ENCODE measurements at places on chromosomes 2 and 18.

- DNase-seq: no peak
Measured at GRCh38 chr2:160812830-160813505, 319.4 kb upstream of the RBMS1 start.

DNA sequence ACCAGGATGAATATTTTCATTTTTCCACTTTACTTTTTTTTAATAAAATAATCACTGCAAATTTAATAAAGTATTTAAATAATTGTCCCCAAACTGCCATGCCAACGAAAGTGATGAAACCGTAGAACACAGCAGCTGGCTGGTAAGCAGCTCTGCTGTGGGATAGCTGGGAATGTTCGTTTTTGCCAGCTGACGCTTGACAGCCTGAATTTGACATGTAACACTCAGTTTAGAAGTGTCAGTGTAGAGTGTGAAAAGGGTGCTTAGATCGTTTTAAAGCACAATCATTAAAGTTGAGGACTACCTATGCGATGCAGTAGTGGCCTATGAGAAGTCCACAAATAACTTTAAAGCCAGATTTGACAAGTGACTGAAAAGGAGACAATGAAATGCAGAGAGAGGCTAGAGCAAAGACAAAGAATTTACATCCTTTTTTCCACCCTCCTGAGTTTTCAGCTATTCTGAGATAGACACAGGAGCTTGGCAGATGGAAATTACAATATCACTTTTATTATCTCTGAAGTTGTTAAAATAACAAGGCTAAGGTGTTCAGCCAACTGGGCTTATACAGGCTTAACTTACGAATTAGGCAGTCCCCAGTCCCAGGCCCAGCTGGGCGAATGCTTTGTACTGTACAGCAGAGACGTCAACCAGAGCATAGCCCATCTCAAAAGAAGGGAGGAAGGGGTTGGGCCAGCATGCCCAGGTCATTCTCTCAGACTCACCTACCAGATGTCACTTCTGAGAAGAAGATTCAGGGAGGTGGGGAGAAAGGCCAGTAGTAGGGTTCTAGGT lies 31.9 kb upstream of the SLC1A4 start:
- no peak for DNase-seq

DNA sequence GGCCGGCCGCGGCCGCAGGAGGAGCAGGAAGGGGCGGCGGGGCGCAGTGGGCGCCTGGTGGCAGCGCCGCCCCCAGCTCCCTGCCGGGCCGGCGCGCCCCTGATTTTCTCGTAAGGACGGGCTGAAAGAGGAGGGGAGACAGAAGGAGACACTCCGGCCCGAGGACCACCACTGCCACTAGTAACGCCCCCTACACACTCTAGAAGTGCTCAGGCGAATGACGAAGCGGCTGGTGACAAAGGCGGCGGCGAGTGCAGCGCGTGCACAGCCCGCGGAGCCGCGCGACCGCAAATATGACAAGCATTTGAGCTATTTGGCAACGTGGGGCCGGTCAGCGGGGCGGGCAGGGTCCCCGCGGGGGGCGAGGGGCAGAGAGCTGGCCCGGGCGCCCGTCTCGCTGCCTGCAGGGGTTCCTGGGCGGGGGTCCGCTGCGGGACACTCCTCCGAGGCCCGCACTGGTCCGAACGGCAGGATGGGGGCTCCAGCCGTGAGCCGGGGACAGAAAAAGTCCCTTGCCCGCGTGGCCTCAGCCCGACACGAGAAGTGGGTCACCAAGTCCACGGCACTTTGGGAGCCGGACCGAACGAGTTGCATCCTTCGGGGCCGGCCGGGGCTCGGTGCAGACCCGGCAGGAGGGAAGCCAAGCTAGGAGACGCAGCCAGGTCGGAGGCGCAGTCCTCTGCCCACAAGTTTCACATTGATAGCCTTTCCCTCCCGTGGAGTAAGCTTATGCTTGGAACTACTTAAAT lies 524 bp upstream of the SERTAD2 start:
- peak; percentile 78 for DNase-seq

GRCh38 chr2:25606892-25607291 lies 66.5 kb downstream of the DTNB start:
- DNase-seq: no peak

DNA sequence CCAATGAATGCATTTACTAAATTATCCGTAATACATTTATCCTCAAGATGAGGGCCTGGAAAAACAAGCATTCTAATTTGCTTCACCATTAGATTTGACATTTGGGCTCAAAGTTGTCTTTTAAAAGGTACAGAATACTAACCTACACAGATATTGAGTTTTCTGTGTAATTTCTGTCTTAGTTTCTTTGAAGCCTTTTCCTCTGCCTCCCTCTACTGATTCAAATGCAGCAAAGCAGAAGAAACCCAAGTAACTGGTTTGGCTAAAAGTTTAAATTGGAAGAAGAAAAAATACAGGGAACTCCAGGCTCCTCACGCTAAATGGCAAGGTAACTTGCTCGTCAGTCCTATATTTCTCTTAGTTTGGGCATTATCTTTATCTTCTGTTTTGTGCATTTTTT lies 53.3 kb upstream of the SLC5A7 start:
- DNase-seq: no peak

GRCh38 chr2:134917360-134917865 lies 1.2 kb upstream of the CCNT2 start:
- peak; percentile 28 for DNase-seq

DNA sequence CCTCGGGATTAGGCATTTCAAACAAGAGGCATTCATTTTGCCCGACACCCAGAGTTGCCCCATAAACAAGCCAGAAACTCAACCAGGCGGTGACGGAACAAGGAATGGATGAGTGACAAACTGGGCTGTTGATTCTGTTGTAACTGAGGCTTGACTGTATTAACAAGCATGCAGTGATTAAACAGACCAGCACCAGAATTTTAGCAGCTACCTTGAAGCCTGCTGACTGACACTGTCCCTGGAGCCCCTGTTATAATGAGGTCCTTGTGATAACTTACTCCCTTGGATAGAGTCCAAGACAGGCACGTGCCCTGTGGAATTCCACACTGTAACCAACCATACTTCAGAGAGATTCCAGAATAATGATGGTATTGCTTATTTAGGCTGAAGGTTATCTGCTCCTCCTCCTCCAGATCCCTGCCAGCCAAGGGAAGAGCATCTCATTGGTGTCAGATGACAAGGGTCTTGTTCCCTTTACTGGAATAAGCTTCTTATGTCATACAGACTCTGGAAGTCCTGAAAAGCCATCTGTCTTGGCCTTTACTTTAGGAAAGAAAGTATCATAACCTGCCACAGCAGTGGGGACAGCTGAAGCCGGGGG lies 97.1 kb upstream of the RMDN2 start:
- DNase-seq: no peak

- no peak for DNase-seq
Measured at GRCh38 chr2:169349535-169349934, 12.8 kb downstream of the LRP2 start.

- DNase-seq: no peak
Measured at GRCh38 chr2:196399722-196400691, 228.6 kb upstream of the STK17B start.

DNA sequence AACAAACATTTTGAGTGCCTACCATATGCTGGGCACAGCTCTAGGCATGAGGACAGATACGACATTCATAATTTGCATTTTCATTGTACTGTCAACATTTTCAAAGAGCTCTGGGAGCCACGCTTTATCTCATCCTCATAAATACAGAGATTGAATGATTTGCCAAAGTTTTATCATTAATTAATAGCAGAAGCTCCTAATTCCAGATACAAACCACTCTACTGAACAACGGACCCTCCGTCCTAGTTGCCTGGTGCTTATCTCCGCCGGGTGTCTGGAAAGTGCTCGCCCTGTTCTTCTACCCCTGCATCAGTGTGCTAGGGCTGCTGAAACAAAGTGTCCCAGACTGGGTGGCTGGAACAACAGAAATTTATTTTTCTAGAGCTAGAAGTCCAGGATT lies 23.8 kb downstream of the SERTAD2 start:
- no peak for DNase-seq

GRCh38 chr2:219243291-219243761 lies 1.9 kb downstream of the GLB1L start:
- DNase-seq: peak; percentile 56

- DNase-seq: no peak
Measured at GRCh38 chr18:49875783-49876182, 62.5 kb upstream of the ACAA2 start.

GRCh38 chr2:46041434-46041833 lies 255.8 kb upstream of the EPAS1 start:
- no peak for DNase-seq

- DNase-seq: peak; percentile 85
Measured at GRCh38 chr2:231050018-231050901, 6.4 kb upstream of the PSMD1 start.

DNA sequence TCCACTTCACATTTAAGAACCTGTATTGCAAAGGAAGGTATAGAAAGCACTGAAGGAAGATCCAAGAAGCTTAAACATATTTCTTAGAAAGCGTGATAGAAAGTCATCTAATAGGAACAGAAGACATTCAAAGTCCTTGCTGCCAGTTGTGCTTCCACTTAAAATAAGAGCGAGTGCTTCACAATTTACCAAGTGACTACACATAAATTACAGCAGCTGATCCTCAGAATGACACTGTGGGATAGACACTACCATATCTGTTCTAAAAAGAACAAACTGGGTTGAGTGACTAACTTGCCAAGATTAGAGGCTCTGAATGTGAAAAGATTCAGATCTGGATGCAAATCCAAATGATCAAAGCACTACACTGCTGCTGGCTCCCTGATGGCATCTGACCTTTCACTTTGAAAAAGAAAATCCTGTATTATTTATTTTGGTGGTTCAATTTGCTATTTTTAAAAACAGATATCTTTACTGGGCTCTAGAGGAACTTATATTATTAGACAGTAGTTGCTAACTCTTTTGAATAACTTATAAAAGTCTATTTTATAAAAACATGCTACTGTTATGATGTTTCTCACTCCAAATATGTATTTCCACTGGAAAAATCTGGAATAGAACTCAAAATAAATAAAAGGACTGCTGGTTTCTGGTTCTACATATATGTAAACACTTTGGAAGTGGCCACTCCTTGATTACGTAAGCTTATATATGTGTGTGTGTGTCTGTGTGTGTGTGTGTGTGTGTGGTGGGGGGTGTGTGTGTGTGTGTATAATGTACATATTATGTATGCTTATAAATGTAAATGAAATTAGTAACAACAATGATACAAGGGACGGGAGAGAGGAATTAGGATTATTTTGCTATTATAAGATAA lies 57.4 kb downstream of the KIDINS220 start:
- DNase-seq: no peak

DNA sequence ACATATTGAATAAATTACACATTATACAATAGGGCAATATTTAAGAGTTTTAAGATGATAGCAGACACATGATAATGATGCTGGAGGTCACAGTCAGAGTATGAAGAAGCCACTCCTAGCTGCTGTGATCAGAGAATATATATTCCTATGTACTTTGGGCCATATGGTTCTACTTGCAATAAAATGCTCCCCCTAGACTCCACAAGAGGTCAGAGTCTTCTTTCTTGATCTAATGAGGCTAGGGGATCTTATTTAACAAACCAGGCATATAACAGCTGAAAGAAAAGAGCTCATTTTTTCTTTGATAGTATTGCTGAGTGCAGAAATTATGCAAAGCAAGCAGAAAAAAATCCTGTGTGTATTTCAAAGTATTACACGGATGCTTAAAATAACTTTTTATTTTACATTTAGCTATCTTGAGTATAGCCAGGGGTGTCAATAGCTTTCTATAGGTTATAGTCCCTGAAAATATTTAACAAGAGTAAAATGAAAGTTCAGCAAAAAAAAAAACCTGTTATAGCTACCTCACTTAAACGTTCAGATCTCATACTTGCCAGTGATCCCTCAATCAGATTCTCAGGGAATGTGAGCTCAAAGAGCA lies 748.7 kb upstream of the CHAC2 start:
- no peak for DNase-seq

- no peak for DNase-seq
Measured at GRCh38 chr2:199772035-199772976, 78.7 kb downstream of the FTCDNL1 start.

DNA sequence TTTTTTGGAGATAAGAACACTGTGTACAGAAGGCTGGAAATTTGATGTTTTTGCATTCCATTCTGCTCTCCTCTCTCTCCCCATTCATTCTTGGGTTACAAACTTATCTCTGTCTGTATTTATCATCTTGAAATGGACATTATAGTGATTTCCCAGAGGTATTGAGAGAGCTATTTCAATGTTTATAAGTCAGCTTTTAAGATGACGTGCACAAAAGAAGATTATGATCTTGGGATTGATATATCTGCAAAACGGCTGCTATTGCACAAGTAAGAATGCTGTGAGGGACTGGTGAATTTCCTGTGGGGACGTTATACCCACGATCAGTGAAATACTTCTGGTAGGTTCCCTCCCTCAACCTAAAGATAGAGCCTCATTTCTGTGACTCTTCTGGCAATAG lies 61.0 kb upstream of the DTNA start:
- no peak for DNase-seq

DNA sequence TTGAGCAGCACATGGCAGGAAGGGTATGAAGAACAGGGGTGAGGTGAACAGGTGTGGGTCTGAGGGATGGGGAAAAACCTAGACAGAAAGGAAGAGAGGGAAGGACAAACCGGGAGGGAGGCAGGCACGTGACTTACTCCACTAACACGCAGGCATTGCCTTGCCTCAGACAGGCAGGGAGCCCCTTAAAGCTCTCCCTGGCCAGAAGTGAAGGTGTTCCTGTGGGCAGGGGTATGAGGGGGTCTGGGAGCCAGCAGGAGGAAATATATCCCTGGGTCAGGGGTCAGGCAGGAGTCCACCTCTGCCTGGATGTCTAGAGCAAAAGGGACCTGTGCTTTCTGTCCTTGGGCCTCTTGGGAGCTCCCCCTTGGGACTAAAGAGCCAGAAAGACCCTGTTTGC lies 135.3 kb upstream of the EPAS1 start:
- DNase-seq: no peak

GRCh38 chr18:27855486-27855885 lies 321.4 kb downstream of the CDH2 start:
- no peak for DNase-seq

DNA sequence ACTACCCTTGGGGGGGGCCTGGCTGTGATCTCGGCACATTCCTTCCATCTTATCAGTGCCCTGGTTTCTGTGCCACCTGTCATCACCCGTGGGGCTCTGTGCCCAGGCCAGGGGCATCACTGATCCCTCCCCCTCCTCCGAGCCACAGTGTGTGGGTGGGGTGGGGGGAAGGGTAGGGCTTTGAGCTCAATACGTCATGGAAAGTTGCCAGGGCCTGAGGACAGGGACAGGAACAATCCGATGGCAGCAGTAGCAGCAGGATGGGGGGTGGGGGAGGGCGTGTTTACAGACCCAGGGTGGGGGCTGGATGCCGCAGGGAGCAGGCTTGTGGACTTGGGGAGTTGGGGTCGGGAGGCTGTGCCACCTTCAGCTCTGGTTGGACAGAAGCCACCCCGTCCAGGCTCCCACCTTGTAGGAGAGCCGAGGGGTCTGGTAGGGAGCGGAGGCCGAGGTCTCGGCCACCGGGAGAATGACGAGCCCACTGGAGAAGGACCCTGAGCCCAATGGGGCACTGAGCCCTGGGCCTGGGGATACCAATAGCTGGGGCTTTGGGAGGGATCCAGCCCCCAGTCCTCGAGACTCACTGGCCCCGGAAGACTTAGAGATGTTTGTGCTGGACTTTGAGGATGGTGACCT lies 3.5 kb downstream of the SLC4A3 start:
- DNase-seq: no peak
